Erythroblast (primary cell): ENCODE measurements at places on chromosomes 1 and 21.

DNA sequence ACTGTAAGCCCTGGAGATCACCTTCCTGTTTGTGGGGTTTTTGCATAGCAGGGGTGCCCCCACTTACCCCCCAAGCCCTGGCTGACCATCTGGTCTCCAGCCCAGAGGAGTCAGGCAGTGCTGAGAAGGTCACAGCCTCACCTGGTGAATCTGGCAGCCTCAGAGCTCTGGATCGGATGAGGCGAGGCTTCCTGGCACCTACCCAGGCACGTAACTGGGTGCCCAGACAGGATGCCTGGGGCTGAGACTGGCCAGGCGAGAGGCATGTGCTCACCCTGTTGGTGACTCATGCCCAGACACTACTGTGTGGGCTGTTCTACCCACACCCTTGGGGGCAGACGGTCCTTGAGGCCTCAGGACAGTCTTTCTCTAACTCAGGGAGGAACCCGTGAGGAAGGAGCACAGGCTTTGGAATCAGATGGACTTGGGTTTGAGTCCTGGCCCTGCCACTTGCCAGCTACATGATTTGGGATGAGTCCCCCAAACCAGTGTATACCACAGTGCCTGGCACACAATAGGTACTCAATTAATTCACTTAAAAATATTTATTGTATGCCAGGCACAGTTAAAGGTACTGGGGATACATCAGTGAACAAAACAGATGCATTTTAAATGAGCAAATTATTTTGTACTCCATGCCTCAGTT, 15.1 kb upstream of the PADI3 start:
- DNase-seq: no peak

DNA sequence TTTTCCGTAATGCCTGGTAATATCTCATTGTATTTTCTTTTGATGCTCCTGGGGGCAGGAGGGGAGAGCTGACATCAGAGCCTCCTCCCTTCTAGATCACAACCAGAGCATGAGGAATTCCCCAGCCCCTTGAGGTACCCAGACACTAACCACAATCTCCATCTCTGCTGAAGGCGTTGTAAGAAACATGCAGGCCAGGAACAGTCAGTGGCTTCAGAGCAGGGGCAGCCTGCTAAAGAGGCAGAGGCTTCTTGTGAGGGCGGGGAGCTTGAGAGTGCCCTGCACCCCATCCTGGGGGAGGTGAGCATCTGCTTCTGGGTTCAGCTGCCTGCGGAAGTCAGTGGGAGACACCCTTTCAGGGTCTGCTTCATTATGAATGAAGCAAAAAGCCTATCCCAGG, 19.0 kb downstream of the MAPKAPK2 start:
- no peak for DNase-seq

GRCh38 chr1:227729881-227730629, 5.0 kb downstream of the JMJD4 start:
- DNase-seq: peak; percentile 51

DNA sequence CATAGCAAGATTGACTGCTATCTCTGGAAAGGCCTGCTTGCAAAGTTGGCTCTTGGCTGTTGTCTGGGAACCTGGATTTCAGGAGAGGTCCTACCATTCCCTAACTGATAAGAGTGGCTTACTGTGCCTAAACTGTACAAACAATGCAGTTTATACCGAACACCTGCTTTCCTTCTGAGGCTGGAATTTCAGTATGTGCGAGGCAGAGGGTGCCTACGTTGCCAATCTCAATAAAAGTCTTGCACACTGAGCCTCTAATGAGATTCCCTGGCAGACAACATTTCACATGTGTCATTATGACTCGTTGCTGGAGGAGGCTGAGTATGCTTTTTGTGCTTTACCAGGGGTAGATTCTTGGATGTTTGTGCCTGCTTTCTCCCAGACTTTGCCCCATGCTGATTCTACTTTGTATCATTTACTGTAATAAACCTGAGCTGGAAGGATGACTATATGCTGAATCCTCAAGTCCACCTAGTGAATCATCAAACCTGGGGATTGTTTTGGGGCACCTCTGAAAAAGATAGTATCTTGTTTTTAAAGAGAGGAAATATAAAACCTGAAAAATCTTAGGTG, 58.9 kb upstream of the GNG4 start:
- DNase-seq: peak; percentile 37

DNA sequence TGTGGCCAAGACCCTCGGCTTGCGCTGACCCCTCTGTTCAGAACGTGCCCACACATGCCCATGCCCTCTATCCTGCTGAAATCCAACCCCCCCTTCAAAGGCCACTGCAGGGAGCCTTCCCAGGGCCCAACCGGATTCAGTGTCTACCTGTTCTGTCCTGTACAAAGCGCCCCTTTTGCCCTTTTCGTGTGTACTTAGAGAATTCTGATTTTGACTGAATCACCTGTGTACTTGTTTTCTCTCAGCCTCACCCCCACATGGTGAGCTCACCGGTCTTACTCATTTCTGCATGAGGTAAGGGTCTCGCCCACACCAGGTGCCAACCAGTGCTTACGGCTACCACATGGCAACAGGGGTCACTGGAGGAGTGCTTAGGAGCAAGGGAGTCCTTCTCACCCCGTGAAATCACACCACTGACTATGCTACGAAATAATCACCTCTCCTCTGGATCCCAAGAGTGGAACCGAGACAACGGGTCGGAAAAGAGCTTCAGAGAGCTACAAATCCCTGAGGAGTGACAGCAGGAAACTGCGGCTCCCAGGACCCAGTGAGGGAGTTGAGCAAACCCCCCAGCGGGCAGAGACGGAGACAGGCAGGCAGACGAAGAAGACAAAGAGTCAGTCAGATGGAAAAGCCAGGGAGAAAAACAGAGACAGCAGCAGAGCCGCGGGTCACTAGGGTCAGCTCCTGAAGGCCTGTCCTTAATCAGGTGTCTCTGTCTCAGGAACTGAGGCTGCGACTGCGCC, 2.1 kb upstream of the S100A2 start:
- no peak for DNase-seq

DNA sequence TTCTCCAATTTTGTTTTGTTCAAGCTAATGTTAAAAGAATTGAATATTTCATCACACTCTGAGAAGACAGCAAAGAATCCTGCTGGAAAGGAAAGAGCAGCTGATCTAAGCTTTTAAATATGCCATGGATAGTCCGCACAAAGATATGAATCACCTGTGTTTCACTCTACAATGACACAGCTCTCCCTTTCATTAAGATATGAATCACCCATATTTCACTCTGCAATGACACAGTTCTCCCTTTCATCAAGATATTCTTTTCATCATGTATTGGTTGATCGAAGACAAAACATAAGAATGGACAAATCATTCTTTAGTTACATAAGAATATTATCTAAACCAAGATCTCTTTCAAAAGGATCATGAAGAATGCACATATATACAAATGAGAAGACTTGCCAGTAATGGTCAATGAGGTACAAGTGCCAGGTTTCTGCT, 367.3 kb downstream of the SMYD3 start:
- DNase-seq: peak; percentile 4

GRCh38 chr1:201849372-201850052, 20.6 kb downstream of the IPO9 start:
- no peak for DNase-seq

GRCh38 chr1:174447866-174448530, at the start of gene GPR52:
Gene GPR52 (plus strand): TSS chr1:174447964. CDS start chr1:174448112, 148 bp downstream.
- DNase-seq: no peak

DNA sequence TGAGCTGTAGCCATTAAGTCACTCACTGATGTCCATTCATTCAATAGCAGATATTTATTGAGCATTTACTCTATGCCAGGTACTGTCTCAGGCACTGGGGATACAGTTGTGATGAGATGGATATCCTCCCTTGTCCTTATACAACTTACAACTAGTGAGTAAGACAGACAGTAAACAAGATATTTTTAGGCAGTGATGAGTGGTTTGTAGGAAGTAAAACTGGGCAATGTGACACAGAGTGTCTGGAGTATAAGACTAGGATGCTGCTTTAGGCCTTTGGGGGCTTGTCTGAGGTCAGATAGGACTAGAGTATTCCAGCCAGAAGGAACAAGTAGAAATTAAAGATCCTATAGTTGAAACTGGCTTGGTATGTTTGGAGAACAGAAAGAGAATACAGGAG, 41.4 kb downstream of the NOS1AP start:
- no peak for DNase-seq

GRCh38 chr1:94231746-94232145, 5.6 kb downstream of the ARHGAP29 start:
- no peak for DNase-seq

- DNase-seq: no peak
These were observed 42.0 kb upstream of the PALMD start for GRCh38 chr1:99603699-99604560.

- DNase-seq: no peak
These were observed 404.0 kb upstream of the NFIA start for GRCh38 chr1:60678391-60678790.

DNA sequence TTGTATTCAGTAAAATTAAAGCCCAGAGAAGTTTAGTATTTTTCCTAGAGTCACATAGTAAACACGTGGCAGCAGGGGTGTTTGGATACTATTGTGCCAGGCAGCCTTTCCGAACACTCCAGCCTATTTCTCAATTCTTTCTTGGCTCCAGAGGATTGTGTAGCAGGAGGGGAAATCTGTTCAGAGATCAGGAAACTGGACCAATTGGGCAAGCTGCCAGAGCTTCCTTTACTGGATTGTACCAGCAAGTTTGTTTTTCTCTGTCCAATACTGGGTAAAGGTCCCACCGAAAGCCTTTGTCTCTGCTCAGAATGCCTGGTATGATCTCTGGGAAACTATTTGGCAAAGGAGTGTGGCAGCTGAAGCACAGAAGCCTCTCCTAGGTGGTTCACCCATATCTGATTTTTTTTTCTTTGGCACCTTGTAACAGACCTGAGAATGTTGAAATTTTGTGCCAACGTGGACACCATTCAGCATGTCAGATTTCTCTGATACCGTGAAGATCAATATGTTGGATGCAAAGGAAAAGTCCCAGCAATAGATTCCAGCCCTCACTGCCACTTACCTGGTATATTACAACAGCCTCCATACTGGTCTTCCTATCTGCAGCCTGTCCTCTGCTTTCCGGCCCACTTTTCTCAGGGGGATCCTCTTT, 126.2 kb downstream of the FGGY start:
- DNase-seq: no peak

GRCh38 chr1:89710498-89711139, 77.7 kb downstream of the LRRC8C start:
- peak; percentile 27 for DNase-seq

DNA sequence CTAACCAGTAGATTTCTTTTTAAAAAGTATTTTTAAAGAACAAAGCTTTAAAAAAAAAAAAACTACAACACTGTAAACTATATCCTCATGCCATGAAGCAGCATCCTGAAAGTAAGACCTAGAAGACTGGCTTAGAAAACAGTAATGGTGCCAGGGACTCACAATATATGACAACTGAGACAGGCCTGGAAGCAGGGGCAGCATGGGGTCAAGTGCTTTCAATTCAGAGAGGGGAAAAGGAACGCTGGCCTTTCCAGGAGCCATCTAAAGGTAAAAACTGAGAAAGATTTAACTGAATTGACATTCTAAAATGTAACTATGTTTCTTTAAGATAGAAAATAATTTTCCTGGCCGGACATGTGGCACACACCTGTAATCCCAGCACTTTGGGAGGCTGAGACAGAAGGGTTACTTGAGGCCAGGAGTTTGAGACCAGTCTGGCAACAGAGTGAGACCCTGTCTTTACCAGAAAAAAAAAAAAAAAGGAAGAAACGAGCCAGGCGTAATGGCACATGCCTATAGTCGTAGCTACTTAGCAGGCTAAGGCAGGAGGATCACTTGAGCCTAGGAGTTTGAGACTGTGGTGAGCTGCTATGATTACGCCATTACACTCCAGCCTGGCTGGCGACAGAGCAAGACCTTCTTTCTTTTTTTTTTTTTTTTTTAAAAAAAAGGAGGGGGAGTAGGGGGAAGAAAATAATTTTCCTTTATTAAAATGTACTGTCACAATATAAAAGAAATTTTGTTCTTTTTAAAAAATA, 54.1 kb downstream of the SLC35D1 start:
- no peak for DNase-seq
